ENCODE measurements at places on chromosomes 1 and 21.

DNA sequence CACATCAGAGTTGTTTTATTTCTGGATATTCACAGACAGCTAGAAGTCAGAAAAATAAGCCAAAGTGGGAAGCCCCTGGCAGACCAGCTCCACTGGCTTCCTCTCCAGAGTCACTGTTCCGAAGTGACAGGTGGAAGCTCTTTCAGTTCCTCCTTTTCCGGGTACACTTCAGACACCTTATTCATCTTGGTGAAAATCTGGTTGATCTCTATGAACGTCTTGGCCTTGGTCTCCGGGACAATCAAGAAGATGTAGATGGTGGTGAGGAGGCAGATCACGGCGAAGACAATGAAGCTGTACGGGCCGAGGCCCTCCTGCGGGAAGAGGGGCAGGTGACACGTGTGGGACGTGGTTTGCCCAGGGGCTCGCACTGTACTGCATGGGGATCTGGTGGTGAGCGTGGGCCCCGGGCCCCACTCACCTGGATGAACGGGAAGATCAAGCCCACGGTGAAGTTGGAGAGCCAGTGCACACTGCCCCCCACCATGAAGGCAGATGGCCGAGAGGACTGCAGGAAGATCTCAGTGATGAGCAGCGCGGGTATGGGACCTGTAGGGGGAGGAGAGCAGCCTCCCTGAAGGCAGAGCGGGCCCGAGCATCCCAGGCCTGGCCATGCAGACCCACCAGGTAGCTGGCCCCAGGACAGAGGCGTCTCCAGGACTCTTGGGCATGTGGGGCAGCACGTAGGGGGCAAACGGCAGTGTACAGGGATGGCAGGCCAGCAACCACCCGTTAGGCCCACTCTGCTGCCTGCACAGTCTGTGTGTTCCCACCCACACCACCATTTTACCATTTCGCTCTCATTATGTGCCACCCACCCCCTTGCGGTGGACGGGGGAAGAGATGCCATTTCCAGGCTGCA lies 11.5 kb upstream of the SLC2A7 start:
- DNase-seq: no peak

- peak; percentile 56 for DNase-seq
These were observed 23.8 kb downstream of the TSEN15 start for GRCh38 chr1:184075055-184076029.

DNA sequence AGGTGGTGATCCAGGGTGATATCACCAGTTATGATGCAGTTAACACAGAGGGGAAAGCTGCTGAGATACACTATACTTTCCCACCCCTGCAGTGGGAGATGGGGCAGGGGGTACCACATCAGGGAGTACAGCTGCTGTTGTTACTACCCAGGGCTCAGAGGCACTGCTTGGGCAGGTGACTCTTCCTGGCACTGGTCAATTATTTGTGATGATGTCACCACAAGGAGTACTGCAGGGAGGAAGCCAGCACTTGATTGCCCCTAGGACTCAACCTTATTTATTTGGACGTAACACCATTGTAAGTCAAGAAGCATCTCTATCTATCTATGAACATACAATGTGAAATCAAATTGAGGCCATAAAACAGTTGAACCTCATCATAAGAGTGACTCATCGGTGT lies 10.1 kb downstream of the IFNAR1 start:
- DNase-seq: no peak

GRCh38 chr1:221188458-221188857 lies 309.2 kb downstream of the HLX start:
- no peak for DNase-seq

- DNase-seq: no peak
These were observed 12.8 kb downstream of the S100PBP start for GRCh38 chr1:32830092-32830852.

DNA sequence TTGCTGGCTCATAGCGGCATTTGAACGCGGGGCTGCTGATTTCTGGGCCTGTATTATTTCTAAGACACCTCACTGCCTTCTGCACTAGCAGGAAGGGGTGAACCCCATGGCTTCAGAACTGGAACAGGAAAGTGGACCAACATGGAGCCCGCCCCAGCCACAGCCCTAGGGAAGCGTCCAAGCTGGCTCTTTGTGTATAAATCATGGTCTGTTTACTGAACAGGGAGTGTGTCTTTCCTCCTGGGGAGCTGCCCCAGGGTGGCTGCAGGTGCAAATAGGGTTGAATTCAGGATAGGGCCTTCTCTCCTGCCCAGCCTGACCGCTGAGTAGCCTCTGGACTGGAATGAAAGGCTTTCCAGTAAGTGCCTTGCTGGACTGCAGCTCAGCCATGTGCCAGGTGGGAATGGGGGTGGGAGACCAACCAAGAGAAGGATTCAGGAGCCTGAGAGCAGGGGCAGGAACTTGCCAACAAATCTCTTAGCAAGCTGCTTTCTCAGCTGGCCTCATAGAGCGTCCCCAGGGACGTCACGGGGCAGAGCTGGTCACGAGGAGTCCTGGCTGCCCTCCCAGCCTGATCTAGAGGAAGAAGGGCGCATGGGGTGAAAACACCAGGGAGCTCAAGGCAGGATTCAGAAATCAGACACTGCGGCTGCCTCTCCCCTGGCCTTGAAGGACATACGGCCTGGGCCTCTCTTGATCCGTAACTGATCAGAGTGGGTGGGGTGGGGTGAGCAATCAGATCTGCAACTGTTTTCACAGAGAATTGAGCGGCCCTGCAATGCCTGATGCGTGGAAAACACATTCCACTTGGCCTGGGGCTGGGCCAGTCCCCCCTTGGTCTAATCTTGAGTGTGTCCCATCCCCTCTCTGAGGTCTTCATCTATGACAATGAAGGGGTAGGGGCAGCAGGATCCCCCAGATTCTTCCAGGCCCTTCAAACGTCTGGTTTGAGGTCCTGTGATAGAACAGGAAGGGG lies 56.5 kb upstream of the SELENON start:
- DNase-seq: no peak

- DNase-seq: no peak
These were observed 7.9 kb upstream of the PHGDH start for GRCh38 chr1:119703666-119704450.

DNA sequence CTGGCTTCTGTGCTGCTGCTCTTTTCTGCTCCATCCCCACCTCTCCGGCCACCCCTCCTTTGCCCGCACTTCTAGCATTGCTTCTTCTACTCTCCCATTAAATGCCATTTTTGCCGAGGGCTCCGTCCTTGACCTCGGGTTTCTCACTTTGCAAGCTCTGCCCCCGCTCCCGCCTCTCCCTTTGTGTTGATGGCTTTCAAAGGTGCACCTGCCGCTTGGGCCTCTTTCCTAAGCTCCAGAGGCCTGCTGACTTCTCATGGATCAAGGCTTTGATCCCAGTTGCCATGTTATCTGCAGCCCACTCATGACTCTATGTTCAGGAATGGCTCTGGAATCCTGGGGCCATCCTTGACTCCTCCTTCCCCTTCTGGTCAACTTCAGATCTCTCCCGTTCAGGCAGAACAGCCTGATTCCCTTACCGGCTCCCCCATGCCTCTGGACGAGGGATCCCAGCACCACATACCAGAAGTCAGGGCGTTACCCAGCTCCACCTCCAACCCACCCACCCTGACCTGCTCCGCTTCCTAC lies 54.3 kb downstream of the TLR5 start:
- DNase-seq: no peak

DNA sequence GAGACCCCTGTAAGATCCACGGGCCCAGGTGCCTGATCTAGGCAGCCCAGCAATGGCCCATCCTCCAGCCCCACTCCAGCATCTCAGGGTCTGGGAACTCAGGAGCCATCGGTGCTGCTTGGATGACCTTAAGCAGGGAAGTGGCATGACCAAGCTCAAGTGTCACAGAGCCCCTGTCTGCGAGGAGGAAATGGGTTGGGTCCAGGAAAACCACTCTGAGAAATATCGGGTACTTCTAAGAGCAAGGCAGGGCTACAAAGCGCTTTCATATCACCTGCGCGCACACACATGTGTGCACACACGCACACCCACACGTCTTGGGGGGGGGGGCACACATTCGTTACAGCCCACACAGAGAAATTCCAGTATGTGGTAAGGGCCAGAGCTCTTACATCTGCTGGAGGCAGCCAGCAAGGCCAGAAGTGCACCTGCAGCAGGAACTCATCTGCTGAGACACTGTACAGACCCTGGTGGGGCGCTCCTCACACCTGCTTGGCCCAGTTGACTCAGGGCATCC lies 32.6 kb upstream of the SPOCD1 start:
- DNase-seq: peak; percentile 42

DNA sequence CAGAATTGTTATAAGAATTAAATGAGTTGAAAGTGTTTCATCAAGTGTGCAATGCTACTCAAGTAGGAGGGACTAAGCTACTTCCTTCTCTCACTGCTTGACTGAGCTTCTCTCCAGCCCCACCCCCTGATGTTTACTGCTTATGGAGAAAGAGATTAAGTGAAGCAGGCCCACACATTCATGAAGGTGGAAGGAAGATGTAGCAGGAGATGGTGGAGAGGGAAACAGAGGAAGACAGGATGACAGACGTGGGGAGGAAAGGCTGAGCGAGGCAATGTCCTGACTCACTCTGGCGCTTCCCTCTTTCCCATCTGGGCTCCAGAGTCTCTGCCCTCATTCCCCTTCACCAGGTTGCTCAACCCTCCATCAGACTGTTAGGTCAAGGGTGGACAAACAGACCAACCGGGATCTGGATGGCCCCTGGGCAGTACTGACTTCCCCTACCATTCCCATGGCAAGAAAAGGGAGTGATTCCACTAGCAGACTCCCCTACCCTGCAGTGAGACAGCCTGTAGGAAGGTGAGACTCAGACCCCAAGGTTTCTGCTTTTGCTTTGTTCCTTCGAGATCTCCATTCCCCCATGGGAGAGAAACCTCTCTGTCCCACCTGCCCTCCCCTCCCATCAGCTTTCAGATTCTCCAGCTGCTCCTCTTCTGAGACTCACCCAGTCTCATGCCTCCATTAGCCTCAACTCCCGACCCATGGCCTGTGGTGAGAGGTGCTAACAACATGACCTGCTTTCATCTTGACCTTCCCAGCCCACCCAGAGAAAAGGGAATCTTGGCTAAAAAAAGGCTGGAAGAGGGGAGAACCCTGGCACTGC lies 3.1 kb upstream of the ARHGEF2 start:
- DNase-seq: no peak

DNA sequence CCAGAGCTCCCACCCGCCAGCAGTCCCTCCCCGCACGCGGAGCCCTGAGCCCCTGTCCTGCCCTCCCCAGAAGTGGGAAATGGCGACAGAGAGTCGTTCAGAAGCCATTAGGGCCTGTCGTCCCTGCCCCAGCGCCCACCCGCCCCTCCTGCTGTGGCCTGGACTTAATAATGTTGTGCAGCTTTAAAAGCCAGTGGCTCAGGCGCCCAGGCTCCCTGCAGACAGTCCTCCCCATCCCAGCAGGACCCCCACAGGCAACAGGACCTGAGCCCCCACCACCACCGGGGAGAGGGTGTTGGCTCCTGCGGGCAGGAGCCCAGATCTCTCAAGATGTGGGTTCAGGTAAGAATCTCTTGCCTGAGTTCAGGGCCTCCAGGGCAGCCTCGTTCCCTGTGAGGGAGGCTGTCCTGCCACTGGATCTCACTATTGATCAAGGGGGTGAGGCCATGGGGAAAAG lies 125.3 kb upstream of the RUNX3 start:
- no peak for DNase-seq

DNA sequence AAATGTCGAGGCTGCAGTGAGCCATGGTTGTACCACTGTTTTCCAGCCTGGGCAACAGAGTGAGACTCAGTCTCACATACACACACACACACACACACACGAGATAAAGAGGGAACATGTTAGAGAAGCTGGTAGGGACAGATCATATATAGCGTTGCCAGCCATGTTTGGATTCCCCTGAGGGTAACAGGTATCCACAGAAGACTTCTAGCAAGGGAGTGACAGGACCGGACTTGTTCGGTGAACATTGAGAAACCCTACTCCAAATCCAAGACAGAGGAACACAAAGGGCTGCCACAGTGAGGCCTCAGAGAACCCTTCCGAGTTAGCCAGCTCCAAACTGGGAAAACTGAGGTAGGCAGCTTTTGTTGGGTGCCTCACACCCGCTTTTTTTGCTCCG lies 3.7 kb upstream of the SARS1 start:
- no peak for DNase-seq

GRCh38 chr1:58941471-58942289 lies 157.8 kb upstream of the JUN start:
- DNase-seq: peak; percentile 44

GRCh38 chr1:81702079-81702715 lies 98.5 kb upstream of the ADGRL2 start:
- peak; percentile 2 for DNase-seq

GRCh38 chr1:171654942-171655745 lies 2.7 kb upstream of the MYOC start:
- peak; percentile 72 for DNase-seq

- DNase-seq: no peak
These were observed 26.4 kb upstream of the DPH5 start for GRCh38 chr1:101051688-101052638.

GRCh38 chr1:233916706-233917105 lies 12.2 kb downstream of the SLC35F3 start:
- DNase-seq: no peak

GRCh38 chr1:207813946-207814345 lies 62.1 kb downstream of the CD46 start:
- DNase-seq: no peak

GRCh38 chr21:18549214-18549905 lies 145.8 kb upstream of the TMPRSS15 start:
- no peak for DNase-seq

DNA sequence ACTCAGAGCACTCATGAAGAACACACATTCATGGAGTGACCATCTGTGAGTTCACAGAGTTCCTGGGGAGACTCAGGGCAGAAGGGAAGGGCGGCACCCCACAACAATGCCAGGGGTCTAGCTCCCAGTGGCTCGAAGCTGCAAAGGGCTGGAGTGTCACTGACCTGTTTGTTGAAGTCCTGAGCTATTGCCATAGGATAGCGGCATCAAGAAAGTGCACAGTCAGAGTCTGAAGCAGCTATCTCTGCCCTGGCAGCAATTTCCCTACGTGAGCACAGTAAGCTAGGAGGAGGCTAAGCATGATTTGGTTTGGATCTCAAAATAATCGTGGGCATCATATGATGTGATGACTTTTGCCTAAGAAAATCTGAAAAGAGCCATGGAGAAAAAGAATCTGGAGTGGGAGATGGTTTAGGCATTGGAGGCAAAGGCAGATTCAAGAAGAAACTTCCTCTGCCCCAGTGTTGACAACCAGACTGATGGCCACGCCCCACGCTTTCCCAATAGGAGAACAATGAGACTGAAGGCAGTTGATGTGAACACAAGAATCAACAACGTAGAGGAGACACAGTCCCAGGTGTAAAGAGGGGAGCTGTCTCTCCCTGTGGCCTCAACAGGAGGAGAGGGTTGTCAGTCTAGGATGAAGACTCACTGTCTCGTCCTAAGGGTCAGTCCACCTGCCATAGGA lies 100.0 kb upstream of the SLC25A33 start:
- no peak for DNase-seq

DNA sequence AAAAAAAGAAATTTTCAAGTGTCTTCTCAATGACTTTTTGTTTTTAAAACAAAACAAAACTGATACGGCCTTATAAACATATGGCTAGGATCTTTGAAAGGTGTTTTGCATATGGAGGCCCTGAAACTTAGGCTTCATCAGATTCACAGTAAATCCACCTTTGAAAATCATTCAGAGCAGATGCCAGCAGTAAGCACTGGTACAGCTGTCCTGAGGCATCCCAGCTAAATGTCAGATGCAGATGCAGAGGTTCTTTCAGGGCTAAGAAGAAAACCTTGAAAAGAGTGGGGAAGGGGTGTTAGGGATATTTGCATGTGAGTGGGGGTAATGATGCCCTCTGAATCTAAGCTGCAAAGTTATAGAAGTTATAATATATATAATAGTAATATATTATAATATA lies 56.2 kb upstream of the GNG12 start:
- no peak for DNase-seq
